ENCODE measurements at places on chromosomes 4 and X.

DNA sequence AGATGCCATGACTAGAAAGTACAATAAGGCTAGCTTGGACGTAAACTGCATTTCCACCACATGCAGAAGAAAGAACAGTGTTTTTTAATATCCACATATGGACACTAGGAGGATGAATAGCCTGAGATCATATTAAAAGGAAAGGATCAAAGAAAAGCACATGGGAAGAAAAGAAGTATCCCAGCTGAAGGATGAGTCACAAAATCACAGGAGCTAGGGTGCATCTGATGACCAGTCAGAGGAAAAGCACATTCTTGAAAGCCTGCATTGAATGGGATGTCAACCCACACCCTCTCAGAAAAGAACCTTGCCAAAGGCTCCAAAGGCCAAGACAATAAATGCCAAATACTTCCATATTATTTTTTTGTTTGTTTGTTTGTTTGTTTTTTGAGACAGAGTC, 56.8 kb upstream of the PRDX4 start:
- DNase-seq = no peak

GRCh38 chrX:6307156-6307555, 78.5 kb upstream of the NLGN4X start:
- DNase-seq = no peak

DNA sequence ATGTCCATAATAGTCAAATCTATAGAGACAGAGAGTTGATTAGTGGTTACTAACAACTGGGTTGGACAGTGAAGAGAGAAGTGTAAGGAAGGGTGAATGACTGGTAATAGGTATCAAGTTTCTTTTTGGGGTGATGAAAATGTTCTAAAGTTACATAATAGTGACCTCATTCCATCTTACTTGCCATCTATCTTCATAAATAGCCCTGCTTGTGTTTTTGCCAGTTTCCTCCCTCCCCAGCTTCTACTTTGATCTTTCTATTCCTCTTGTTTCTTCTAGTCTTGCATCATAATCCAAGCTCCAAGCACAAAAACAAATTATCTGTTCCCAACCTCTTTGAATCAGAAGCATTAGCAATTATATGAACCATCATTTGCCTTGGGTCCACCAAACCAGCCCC, 40.2 kb upstream of the TET2 start:
- DNase-seq = no peak

DNA sequence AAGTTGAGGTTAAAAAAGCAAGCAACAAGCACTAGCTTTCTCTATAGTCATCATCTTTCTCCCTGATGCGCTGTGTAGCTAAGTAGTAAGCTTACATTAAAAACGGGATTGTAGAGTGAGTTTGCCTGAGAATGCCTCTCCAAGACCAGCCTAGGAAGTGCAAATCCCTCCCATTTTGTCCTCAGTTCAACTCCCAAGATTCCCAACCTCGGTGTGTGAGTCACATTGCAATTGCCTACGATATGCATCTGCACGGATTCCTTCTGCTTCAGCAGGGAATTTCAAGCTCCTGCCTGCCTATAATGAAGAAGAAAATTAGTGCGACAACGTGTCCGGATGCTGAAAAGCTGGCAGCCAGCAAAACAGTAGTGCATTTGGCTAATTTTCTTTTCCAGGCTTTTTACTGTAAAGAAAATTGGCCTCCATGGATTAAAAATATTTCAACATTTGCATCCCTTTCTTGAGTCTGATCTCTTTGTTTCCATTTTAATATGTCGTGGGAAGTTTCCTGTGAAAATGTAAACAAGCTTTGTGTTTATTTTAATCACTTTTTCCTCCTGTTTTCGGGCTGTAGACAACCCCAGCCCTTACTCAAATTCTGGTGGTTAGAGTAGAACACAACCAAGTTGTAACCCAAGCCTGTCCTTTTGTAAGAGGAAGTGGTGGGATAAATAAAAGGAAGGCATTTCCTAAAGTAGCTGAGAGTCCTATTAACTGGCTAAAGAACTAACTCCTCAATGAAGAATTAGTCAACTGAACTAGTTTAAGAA, 58.4 kb upstream of the TET2 start:
- DNase-seq = no peak

- no peak for DNase-seq
Measured at GRCh38 chr4:55721651-55722050, 85.6 kb upstream of the NMU start.

DNA sequence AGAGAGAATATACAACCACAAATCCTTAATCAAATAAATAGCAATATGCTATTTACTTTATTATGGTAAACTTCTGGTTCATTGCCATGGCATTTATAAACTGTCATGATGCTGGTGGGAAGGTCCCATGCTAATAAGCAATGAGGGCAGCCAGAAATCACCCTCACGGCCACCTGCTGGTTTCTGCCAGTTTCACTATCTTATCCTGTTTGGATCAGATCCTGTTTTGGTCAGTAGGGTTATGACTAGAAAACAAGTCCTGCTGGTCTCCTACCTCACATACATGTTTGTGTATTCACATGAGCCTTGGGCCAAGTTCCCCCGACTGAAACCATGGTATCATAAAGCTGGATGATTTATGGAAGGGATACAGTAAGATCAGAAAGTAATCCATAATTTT, 28.1 kb downstream of the XAGE5 start:
- DNase-seq = no peak

- no peak for DNase-seq
Measured at GRCh38 chr4:5055411-5055810, 4.1 kb downstream of the STK32B start.

- no peak for DNase-seq
Measured at GRCh38 chr4:12507868-12508481, 976.2 kb downstream of the RAB28 start.

GRCh38 chrX:39309721-39310152, 508.5 kb downstream of the MID1IP1 start:
- no peak for DNase-seq

GRCh38 chr4:145756244-145756643, 76.3 kb downstream of the C4orf51 start:
- DNase-seq = no peak

GRCh38 chr4:168648929-168649328, 152.1 kb downstream of the PALLD start:
- no peak for DNase-seq

DNA sequence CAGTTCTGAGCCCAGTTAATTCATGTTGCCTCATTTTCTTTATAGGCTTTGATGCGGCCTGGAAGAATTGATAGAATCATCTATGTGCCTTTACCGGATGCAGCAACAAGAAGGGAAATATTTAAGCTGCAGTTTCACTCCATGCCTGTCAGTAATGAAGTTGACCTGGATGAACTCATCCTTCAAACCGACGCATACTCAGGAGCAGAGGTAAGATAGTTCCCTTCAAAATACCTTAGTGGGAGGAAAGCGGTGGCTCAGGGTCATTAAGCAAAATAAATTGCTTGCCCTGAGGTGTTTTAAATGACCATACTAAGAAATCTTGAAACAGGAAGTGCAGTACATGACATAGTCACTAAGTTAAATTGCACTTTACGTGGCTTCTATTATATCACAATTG, 140.6 kb upstream of the SPRY1 start:
- DNase-seq = no peak

DNA sequence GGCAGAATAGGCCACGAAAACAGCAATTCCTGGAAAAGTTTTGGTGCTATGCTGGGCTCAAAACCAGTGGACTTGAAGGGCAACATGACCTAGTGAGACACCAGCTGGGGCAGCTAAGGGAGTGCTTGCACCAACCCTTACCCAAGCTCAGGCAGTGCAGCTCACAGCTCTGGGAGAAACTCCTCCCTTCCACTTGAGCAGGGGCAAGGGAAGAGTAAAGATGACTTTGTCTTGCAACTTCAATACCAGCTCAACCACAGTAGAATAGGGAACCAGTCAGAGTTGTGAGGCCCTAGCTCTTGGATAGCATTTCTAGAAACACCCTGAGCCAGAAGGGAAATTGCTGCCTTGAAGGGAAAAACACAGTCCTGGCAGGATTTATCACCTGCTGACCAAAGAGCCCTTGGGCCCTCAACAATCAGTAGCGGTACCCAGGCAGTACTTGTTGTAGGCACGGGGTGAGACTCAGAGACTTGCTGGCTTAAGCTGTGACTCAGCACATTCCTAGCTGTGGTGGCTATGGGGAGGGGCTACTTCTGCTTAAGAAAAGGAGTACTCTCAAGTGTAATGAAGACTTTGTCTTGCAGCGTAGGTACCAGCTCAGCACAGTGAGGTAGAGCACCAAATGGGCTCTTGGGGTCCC, 19.7 kb upstream of the ABCG2 start:
- DNase-seq = no peak

DNA sequence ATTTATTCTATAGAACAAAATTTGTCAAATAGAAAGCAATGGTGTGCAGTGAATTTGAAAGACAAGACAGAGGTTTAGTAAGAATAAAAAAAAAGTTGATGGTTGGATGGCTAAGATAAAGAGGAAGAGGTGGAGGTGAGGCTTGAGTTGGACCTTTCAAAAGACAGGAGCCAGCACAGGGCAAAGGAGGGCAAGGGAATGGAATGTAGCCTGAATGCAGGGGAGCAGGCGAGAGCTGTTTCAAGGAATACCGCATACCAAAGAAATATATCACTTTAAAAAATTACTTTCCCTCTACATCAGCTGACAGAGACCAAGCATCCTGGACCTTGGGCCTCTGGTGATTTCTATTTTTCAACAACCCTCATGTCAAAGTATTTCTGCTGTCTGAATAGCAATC, 38.0 kb upstream of the CXXC4 start:
- DNase-seq = no peak

DNA sequence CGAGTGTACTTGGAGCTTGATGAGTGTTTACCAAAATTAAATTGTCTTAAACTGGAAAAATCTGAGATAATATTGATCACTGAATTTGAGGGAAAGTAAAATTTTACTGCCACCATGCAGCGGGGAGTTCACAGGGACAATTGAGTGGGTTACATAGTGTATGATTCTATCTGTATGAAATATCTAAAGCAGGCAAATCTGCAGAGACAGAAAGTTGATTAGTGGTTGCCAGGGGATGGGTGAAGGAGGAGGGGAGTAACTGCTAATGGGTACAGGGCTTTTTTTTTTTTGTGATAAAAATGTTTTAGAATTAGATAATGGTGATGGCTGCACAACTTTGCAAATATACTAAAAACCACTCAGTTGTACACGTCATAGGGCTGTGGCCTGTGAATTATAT, 35.4 kb upstream of the PDLIM3 start:
- no peak for DNase-seq

DNA sequence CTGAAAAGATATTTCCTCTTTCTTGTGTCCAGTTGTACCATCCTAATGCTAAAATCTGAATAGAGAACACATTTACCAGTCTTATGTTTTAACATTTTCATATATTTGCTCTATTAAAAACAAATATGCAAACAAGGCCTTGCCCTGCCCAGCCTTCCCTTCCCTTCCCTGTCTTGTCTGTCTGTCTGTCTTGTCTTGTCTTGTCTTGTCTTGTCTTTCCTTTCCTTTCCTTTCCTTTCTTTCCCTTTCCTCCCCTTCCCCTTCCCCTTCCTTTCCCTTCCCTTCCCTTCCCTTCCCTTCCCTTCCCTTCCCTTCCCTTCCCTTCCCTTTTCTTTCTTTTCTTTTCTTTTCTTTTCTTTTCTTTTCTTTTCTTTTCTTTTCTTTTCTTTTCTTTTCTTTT, 1103.5 kb downstream of the STIM2 start:
- no peak for DNase-seq

- DNase-seq = no peak
Measured at GRCh38 chr4:185304944-185305690, 90.6 kb downstream of the LRP2BP start.

- DNase-seq = no peak
Measured at GRCh38 chrX:116230130-116230898, 59.8 kb downstream of the AGTR2 start.

DNA sequence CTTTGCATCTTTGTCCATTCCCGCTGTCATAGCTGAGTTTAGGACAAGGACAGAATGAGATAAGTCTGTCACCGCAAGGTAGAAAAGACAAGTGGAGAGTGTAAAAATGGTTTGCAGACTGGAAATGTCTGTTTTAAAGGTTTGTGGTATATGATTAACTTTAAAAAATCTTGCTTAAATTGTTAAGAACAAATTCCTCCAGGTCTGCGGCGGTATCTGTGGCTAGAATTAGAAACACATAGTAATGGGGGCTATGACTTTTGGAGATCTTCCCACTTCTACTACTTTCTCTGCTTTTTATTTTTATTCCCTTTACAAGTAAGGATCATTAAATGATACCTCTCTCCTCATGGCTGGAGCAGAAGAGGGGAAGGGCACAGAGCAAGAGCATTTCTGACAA, 92.2 kb downstream of the MID1IP1 start:
- no peak for DNase-seq

GRCh38 chr4:141328560-141329173, 108.0 kb downstream of the ZNF330 start:
- no peak for DNase-seq

GRCh38 chr4:150890246-150890645, 124.8 kb downstream of the LRBA start:
- DNase-seq = no peak

- DNase-seq = no peak
Measured at GRCh38 chr4:181846934-181847333, 396.3 kb upstream of the TENM3 start.

- DNase-seq = no peak
Measured at GRCh38 chr4:40253906-40254305, 57.1 kb downstream of the RHOH start.

DNA sequence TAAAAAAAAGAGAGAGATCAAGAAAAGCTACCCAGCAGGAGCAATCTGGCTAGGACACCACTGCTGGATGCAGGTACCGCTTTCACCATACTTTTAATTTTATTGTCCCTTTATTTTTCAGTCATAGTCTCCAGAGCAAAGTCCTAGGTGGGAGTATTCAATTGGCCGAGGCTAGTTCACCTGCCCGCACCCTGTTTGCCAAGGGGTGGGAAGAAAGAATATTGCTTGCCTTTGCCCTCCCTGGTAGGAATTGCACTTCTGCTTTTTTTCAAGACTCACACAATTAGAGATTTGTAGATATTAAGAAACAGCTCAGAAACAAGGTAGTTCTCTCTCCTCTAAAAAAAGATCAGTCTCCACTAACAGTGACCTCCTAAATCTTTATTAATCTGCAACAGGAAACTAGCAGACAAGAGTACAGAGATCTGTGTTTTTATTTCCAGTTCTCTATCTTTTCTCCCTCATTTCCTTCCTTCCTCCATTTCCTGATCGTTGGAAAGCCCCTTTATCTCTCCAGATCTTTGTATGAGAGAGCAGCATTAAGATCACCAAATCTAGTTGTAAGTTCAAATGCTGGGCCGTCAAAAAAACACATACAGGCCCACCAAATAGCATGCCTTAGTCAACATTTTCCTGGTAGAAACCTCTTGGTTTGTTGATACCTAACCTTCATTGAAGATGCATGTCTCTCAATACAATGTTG, 9.4 kb upstream of the RPGR start:
- DNase-seq = no peak

GRCh38 chr4:22478426-22478825, 37.4 kb downstream of the ADGRA3 start:
- no peak for DNase-seq

Measured in caudate nucleus (tissue), 63 donors.